SW 1271 (cell line): ENCODE measurements at places on chromosomes 2 and 18.

DNA sequence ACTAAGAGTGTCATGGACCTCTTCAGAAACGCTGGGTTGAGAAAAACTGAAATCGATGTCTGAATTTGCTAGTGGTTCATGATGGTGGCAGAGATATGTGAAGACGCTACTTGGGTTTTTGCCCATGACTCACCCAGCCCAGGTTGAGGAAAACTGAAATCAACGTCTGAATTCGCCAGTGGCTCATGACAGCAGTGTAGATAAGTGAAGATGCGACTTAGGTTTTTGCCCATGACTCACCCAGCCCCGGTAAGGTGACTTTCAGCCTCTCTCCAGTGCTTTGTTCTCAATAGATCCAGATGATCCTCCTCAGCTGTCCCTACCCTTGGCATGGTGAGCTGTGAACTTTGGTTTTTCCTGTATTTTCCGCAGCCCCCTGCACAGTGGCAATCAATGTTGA lies 105.3 kb upstream of the SIX3 start:
- no peak for DNase-seq

DNA sequence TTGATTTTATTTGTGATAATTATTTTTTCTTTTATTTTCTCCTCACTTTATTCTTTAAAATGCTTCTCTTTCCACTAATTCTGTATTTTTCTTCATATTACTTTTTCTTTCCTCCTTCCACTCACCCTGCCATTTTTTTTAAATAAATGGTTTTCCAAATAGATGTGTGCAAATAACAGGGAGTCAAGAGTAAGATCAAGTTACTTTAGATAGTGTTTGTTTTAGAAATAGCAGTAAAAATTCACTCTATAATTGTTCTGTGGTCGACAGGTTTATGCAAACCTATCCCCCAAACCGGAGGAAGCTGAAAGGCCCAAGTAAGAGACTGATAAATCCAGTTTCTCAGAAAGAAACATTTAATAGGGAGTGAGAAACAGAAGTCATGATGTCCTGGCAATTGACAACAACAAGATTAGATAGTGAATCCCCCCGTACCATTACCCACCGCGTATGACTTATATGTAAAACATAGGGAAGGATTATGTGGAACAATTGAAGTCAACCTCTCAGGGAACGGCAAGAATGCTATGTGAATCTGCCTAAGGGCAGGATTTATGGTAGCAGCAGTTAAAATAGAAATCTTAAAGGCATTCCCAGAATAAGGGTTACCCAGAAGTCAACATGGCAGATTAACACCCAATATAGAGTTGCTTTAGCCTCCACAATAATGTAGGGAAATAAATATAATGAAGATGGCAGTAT lies 75.5 kb downstream of the KYNU start:
- DNase-seq = no peak

DNA sequence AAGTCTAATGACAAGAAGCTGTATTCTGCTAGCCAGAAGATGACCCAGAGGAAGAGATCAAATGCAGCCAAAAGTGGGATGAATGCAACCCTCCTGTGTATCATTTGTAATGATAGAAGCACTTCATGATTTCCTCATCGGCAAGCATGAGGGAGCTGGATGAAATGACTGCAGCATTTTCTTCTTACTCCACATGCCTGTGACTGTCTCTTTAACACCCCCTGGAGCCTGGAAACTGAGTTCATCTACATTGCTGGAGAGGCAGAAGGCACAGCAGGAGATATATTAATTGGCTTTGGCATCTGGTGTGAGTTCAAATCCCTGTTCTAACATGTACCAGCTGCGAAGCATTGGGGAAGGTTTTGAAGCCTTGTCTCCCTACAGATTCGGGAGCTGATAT lies 37.7 kb downstream of the ID2 start:
- no peak for DNase-seq

DNA sequence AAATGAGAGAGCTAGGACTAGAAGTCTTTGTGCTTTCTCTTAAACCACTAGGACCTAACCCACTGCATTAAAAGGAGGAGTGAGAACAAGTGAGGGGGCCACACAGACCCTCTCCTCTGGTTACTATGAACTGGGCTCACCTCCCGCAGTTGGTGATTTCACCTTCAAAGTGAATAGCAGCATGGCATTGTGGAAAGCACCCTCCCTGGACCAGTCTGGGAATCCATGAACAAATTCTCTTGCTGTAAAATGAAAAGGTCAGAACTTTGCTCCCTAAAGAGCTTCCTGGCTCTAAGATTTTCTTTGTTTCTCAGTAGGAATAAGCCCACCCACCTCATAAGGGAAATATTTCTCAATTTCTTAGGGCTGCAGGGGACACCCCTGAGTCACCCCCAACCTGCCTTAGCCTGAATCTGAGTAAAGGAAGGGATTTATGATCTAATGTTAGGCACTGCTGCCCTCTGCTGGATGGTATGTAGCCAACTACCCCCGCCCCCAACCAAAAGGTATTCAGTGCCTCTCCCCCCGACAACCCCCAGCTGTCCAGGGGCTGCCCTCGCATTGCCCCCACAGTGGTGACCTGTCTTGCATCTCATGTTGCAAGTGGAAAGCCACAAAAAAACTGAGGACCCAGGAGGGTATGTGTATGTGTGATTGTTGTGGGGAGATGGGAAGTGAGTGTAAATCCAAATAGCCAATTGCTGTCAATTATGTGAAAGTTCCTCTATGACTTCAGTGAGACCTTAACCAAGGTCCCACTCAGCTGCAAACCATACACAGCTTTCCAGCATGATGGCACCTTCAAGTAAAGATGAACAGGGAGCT lies 230.9 kb upstream of the SLC14A2 start:
- no peak for DNase-seq

DNA sequence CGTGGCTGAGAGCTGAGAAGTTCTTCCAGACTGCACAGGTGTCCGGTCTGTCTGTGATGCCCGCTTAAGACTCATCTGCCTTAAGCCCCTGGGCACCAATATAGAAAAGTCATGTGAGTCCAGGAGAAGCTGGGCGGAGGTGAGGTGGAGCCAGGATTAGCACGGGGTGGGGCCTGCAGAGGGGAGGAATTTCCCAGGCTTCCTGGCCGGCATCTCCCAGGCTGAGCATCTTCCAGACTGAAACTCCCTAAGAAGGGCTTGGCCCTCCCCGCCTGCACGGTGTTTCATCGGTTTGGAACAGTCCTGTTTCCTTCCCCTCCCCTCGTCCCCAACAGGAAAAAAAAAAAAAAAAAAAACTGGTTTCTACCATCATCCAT lies 270.3 kb downstream of the ATAD2B start:
- no peak for DNase-seq

GRCh38 chr18:72342933-72343332 lies 201.2 kb downstream of the CBLN2 start:
- DNase-seq = no peak

DNA sequence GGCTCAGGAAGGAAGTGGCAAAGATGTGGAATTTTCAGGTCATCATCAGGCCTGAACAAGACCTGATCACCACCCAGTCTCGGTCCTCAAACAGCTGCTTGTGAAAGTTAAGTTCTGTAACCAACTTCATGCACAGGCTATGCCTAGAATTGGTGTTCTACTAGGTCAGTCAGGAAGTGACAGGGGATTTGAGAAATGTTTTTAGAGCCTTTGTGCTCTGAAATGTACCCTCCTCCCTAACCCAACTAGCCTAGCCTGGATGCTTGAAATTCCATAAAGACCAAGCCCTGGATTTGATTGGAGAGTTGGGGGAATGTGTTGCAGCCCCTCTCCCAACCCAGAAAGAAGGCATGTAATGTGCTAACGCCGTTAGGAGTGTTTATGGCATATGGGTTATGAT lies 63.3 kb downstream of the TGOLN2 start:
- DNase-seq = no peak

DNA sequence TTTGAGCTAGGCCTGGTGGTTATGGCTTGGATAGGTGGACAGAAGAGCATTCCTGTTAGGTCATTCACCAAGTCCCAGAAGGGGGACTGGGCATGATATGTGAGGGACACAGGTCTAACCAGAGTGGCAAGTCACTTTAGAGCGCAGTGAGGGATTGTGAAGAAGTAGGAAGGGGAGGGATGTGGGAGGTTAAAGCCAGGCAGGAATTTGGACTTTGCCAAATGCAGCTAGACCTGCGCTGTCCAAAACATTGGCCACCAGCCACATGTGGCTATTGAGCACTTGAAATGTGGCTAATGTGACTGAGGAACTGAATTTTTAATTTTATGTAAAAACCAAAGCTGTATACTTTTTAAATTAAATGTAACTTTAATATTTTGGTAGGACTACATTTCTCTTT lies 23.7 kb downstream of the GCKR start:
- no peak for DNase-seq

DNA sequence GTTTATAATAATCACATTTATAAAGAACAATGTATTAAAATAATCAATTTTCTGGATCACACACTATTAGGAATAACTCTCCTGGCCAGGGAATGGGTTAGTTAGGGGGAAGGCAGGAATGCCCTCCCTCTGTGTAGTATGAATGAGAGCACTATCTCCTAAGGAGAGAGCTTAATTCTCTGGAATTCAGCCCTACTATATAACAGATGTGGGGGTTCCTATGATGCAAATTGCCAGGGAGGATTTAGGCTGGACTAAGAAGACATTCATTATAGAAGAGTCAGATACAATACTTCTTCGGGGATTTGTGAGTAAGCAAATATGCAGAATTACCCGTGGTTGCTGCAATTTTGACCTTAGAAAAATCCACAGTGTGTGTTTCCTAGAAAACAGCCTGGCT lies 250.1 kb upstream of the VRK2 start:
- no peak for DNase-seq

GRCh38 chr2:3428577-3428976 lies 49.1 kb downstream of the TRAPPC12 start:
- no peak for DNase-seq

DNA sequence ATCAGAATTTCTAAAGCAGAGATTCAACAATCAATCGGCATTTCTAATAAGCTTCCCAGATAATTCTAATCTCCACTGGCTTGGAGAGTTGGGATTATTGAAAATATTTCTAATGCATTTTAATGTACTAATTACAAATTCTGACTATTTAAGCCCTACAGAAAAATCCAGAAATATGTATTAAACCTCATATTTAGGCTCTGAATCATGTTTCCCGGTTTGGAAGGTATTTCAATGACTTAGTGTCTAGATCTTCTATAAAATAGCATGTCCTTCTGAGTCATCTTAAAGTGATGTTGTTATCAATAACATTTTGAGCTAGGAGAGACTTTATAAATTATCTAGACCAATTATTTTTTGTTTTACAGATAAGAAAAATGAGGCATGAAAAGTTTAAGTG lies 258.8 kb upstream of the NRXN1 start:
- DNase-seq = no peak

- DNase-seq = no peak
These were observed 19.1 kb downstream of the EFHD1 start for GRCh38 chr2:232652505-232652851.

DNA sequence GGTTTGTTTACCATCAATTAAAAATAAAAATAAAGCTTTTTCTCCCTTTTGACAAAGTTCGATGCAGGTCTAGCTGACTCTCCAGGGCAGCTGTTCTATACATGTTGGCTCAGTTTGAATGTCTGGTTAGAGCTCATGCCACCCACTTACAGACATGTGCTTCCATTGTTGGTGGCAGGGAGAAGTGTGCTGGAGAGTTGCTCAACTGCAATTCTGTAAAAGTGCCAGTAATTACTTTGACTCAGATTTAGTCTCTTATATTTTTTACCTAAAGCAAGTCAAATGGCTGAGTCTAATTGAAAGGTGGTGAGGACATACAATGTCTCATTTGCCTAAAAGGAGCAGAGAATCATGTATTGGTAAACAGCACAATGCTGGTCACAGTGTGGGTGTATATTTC lies 609.1 kb upstream of the SYT4 start:
- DNase-seq = no peak

- DNase-seq = no peak
These were observed 91.8 kb downstream of the PLEKHM3 start for GRCh38 chr2:207933396-207934065.

DNA sequence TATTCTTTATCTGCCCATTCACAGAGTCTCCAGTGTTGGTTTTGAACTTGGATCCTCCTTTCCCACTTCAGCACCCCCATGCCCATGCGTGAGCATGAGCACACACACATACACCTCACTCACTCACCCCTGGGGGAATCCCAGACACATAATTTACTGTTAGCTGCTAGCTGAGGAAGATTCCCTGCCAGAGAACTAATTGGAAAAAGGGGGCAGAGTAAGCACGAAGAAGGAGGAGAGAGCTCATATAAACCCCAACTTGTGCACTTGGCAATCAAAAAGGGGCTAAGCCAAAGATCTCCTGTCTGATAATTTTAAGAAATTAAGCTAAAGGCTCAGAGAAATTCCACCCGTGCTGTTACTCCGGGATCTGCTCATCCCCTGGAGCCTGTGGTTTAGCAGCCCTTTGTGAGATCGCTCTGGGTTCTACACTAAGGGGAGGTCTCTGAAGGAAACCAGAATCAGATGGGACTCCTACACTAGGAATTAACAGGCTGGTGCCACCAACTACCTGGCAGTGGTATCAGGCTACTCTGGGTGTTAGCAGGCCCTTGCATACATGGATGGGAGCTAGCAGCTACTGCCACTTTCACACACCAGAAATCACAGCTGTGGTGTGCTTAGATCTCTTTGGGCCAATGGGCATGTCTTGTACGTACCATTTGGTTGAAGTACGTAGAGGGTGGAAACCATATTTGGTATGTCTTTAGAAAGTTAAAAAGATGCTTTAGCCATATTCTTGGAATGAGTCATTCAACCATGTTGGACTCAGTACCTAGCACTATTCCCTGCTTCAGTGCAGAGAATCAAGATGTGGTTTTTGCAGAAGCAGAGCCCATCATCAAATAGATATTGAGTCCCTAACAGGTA lies 95.6 kb upstream of the SLC14A2 start:
- no peak for DNase-seq

GRCh38 chr2:120269076-120269744 lies 16.6 kb downstream of the RALB start:
- no peak for DNase-seq

DNA sequence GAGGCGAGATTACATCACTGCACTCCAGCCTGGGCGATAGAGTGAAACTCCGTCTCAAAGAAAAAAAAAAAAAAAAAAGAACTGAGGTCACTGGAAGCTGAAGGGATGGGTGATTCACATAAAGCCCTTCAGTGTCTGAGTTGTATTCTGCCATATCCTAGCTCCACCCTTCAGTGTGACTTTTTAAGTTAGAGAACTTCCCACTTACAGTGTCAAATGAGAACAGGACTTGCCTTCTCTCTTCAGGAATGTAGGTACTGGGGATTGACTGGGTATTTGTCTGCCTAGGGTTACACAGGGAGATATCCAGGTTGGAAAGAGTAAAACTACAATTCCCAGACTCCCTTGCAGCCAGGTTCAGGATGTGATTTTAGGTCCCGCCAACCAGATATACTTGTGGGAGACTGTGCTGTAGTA lies 37.9 kb downstream of the EHD3 start:
- no peak for DNase-seq

- no peak for DNase-seq
These were observed 171.9 kb downstream of the GALNT1 start for GRCh38 chr18:35753306-35753910.
